AG04450 (cell line): ENCODE measurements at places on chromosomes 16 and 17. TPM values are rescaled to one million over a fixed set of nuclear protein-coding genes. Genes with fewer than 3 reads are reported as not detected.

The TLE7 gene
- not detected in 2 replicates for polyA plus RNA-seq

The MFAP4 gene
- 122 and 230 TPM in 2 replicates for polyA plus RNA-seq

The UBTF gene
- polyA plus RNA-seq = 26.6 and 30.0 TPM in 2 replicates

The GH1 gene
- not detected in 2 replicates for polyA plus RNA-seq

The FBF1 gene
- polyA plus RNA-seq = 2.5 and 4.0 TPM in 2 replicates

The SMURF2 gene
- polyA plus RNA-seq = 130 and 147 TPM in 2 replicates

The CA5A gene
- not detected in 2 replicates for polyA plus RNA-seq
